ENCODE measurements at places on chromosomes 1 and 21. TPM values are rescaled to one million over a fixed set of nuclear protein-coding genes. Genes with fewer than 3 reads are reported as not detected.
A peak's percentile ranks its signal among the peaks of the same experiment; 100 is the strongest.

DNA sequence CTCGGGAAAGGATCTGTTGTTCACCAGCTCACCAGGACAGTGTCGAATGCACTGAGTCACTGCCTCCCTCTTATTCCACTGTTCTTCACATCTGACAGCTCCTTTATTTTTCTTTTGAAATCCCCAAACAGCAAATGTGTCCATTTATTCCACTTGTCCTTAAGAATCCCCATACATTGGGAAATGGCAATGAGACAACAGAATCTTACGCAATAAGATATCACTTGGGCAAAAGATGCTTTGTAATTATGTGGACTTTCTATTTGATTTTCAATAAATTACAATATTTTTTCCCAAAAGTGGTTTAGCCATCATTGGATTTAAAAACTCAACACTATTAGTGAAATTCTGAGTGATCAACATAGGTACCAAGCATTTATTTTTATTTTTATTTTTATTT lies 3.7 kb downstream of the KRTAP20-2 start:
- no peak for DNase-seq

DNA sequence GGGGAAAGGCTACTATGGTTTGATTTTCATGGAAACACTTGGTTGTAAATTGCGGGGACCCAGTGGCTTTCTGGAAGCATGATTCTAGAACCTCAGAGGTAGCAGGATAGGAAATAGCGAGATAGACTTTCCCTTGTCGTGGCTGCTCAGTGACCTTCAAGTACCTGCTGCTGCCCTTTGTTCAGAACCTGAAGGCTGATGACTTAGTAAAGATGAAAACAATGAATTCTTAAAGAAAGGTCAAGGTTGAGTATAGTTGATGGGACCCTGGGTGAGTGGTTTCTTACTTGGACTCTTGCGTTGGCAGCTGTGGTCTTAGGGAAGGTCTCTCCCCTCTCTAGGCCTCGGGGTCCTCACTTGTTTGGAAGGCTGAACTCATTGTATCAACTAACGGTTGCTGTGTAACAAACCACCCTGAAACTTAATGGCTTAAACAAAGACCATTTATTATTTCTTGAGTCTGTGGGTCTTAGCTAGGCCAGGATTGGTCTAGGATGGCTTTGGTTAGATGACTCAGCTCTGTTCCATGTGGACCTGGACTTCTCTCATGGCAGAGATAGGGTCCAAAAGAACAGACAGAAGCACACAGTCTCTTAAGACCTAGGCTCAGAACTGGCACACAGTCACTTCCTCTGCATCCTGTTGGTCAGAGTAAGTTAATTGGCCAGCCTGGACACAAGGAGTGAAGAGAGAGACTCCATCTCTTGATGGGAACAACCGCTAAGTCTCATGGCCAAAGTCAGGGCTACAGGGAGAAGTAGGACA lies 89.2 kb upstream of the SELENON start:
- no peak for DNase-seq

GRCh38 chr1:63662056-63662836 lies 69.0 kb downstream of the PGM1 start:
- DNase-seq = peak; percentile 42

GRCh38 chr21:19833082-19833481 lies 1165.1 kb upstream of the NCAM2 start:
- no peak for DNase-seq

DNA sequence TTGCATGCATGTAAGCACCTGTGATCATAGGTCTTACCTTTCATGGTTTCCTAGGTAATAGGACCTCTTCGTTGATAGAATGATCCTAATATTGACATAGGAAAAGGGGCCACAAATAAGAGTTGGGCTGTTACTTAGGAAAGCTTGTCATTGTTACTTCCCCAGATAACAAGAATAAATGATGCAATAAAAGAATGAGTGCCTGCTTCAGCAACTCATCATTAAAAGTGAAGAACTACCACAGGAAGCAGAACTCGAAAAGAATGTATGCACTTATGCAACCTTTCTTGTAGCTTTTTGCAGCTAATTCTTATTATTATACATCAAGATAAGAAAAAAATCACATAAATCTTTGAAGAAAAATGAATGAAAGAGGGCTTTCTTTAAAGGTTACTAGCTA lies 548.6 kb downstream of the LTN1 start:
- no peak for DNase-seq

DNA sequence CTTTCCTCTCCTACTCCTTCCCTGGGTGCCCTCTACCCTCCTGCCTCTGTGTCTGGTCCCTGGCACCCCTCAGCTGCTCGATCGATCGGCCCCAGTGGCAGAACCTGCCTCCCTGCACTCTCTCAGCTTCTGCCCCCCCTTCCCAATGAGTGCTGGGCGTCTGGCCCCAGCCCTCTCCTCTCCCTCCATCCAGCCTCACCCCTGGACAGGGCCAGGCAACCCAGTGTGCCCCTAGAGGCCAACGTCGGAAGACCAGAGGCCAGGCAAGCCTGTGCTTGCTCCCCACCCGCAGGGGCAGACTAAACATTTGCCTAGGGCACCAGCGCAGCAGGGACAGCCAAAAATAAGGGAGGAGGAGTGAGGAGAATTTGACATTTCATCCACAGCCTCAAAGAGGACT lies 43.5 kb downstream of the LGR6 start:
- no peak for DNase-seq

GRCh38 chr1:229229137-229229720 lies 41.7 kb upstream of the RAB4A start:
- no peak for DNase-seq

DNA sequence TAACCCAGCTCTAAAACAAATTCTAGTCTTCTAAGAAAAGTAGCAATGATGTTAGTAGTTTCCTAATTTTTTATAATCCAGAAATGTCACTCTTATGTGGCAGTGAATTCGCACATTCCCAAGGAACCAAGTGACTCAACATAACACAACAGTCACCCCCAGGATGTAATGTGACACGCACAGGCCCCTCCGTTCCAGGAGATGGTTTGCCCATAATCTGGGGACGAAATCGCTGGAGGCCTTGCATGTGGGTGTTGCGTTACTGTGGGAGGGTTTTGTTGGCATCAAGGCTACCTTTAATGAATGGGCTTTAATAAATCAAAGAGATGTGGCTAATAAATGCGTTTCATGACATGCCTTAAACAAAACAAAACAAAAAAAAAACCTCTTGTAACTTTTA lies 50.9 kb downstream of the EVA1C start:
- no peak for DNase-seq

DNA sequence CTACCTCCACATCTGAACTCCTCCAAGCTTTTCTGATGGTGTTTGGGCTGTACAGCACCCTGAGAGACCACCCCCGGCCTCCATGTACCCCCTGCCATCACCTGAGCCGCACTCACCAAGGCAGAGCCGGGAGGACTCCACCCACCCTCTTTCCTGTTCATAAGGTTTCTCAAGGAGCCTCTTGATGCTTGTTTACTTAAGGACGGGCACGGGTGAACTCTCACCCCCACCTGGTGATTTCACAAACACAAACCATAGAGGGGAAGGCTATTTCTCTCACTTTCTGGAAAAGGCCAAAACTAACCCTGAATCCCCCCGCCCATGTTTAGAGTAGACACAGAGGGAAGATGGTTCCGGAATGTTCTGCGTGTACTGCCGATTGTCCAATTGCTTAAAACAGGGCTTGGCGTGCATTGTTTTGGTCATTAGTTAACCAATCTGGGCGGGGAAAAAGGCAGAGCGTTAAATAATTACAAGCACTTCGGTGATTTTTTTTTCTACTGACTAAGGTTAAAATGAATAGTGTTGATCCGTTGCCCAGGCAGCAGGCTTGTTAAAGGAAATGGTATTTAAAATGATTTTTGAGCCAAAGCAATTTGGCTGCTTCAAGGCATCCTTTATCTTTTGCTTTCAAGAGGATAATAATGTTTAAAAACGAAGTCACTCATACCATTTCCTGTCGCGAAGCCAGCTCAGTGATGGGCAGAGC lies 279.8 kb upstream of the VAMP3 start:
- DNase-seq = no peak

- DNase-seq = no peak
Measured at GRCh38 chr1:235473806-235474205, 30.4 kb downstream of the B3GALNT2 start.

DNA sequence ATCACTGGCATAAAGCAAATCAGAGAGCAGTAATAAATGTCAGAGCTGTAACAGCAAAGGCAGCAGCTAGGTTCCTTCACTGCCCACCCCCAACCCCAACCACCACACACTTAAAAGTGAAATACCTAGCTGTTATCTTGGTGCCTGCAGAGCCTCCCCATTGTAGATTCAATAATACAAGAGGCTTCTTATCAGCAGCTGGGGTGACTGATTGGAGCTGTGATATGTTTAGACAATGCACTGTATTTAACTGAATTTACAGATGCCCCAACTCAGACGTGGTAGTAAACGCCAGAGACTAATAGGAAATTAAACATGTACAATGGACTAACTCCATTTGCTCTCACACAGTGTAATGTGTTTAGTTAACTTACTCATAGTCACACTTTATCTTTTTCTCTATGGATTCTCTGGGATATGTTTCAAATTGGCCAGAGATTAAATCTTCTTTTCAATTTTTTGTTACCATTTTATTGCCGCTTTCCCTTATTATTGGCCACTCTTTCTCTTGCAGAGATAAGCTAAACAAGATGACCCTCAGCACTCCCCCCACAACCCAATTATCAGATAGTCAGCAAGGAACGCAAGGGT lies 117.1 kb downstream of the ESRRG start:
- no peak for DNase-seq

DNA sequence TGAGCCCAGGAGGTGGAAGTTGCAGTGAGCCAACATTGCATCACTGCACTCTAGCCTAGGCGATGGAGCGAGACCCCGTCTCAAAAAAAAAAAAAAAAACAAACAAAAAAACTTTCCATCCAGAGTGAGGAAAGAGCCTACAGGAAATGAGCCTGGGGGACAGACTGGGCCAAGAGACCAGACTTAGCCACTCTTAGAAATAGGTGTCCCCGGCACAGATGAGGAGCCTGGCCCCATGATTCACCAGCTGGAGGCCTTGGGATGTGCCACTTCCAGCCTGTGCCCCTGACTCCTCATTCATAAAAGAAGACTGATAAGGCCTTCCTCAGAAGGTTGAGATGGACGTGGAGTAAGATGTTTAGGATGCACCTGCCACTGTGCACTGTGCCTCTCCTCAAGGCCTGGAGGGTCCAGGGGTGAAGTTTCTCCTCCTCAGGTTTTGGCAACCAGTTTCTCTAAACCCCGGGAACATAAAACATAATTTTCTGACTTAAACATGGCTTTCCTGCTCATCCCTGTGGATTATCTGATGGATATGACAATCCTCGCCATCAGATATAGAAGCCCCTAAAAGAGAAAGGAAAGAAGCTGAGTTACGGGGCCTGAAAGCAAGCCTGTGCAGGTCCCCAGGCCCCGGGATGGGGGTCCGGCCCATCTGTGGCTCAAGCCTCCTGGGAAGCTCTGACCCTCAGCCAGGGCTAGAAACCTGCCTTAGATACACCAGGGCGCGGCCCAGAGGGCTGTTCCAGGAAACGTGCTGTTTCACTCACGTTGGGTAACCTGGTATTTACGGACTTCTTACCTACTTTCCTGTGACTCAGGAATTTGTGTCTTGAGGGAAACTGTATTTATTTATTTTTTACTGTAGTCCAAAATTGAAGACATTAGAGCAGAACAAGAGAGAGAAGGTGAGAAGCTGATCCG lies 26.0 kb downstream of the MX1 start:
- DNase-seq = no peak

ANKRD34A gene
- 1.9 TPM for polyA plus RNA-seq

TAL1 gene
- polyA plus RNA-seq = 2.7 TPM

ATP6V1G3 gene
- polyA plus RNA-seq = not detected

TBX19 gene
- polyA plus RNA-seq = 0.34 TPM

CRYBG2 gene
- not detected for polyA plus RNA-seq

RNPC3 gene
- 8.6 TPM for polyA plus RNA-seq

TMEM35B gene
- polyA plus RNA-seq = 19.5 TPM

SYNJ1 gene
- polyA plus RNA-seq = 9.3 TPM
